Stimulated activated CD4-positive, alpha-beta T cell treated with anti-CD3 and anti-CD28 coated beads, Interleukin-15, amount 100 ng/mL, for 1 hour (primary cell): ENCODE measurements at places on chromosomes 1 and 21.

- DNase-seq: no peak
These were observed 84.9 kb downstream of the CLEC20A start for GRCh38 chr1:178411756-178412399.

- no peak for DNase-seq
These were observed 794.2 kb upstream of the ADGRL2 start for GRCh38 chr1:81006502-81006901.

DNA sequence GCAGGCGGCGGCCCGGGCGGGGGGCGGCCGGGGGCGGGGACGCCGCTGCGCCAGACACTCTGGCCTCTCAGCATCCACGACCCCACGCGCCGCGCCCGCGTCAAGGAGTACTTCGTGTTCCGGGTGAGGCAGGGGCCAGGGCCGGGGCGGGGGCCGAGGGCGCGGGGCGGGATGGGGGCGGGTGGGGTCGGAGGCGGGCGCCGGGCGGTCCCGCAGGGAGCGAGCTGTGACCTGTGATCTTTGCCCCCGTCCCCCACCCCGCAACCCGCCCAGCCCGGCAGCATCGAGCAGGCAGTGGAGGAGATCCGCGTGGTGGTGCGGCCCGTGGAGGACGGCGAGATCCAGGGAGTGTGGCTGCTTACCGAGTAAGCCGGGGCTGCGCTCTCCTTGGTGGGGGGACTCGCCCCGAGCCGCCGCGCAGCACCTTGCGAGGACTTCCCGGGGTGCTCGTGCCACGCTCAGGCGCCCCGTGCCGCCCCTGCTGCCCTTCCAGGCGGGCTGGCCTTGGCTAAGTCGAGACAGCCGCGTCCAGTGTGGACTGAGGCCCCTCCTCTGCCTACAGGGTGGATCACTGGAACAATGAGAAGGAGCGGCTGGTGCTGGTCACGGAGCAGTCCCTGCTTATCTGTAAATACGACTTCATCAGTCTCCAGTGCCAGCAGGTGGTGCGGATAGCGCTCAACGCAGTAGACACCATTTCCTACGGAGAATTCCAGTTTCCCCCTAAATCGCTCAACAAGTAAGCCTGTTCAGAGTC, 514 bp downstream of the TPRG1L start:
- DNase-seq: no peak

- DNase-seq: no peak
These were observed 23.1 kb downstream of the SOD1 start for GRCh38 chr21:31682620-31683019.

DNA sequence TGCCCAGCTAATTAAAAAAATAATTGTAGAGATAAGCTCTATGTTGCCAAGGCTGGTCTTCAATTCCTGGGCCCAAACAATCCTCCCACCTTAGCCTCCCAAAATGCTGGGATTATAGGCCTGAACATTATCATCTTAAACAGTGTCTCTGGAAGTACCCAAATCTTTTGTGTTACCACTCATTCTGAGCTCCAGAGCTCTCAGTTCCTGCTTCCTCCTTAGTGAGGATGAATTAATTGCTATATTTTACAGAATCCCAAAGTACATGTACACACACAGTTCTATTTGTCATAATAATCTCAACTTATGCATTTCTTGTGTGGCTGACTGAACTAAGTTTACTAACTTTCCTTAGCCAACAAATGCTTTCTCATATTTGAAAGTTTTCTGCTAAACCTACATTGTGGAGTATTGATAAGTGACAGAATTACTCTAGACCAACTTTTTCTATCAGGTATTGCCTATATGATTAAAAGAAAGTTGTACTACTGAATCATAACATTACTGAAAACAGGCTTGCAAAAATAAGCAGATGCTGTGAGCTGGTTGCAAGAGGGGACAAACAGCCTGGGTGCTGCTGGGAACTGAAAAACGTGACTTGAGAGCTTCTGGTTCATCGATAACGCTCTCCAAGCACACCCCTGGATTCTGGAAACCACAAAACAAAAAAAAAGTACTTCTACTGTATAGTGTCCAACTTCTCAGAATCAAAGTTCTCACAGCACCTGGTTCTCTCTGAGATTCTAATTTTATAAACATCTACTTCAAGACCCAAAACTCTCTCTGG, 15.3 kb downstream of the VAV3 start:
- no peak for DNase-seq

DNA sequence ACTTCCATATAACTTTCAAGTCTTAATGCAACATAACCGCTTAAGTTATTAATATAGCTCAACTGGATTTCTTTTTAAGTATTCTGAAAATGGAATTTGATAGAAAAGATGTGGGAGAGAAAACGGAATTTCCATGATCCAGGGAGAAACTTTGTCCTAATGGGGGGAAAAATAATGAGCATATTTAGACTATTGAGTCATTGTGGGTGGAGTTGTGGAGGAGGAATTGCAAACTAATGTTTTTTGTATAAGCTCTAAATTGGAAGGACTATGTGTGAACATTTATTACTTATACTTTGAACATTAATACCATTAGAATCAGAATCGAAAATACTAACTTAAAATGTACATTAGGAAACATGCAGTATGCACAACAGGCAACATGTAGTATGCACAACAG, 159.9 kb upstream of the NEGR1 start:
- DNase-seq: no peak

GRCh38 chr1:32199717-32200072, 700 bp upstream of the CCDC28B start:
- DNase-seq: no peak

DNA sequence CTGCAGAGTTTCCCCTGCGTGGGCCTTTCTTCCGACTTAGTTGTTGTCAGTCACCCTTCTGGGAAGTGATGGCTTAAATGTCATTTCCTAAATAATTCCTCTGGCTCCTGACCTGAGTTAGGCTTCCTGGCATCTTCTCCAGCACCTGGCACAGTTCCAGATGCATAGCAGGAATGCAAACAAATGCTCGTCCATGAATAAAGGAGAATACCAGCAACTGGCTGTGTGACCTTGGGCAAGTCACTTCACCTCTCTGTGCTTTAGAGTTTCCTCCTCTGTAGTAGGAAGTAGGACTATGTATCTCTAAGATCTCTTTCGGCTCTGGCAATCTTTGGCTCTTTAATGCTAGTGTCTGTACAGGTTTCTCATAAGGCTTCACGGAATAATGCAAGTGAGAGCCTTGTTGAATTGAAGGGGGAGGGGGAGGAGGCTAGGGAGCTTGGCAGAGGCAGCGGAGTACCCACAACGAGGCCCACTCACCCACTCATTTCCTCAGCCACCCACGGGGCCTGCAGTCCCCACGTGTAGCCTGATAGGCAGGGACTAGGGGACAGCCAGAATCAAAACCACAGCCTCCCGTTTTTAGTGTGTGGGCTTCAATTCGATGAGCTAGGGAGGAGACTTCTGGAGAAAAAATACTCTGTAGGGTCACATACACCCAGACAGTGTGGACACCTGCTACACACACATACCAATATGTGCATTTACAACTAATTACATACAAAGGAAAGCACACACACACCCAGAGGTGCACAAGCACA, 48.1 kb downstream of the TENT5C start:
- no peak for DNase-seq

DNA sequence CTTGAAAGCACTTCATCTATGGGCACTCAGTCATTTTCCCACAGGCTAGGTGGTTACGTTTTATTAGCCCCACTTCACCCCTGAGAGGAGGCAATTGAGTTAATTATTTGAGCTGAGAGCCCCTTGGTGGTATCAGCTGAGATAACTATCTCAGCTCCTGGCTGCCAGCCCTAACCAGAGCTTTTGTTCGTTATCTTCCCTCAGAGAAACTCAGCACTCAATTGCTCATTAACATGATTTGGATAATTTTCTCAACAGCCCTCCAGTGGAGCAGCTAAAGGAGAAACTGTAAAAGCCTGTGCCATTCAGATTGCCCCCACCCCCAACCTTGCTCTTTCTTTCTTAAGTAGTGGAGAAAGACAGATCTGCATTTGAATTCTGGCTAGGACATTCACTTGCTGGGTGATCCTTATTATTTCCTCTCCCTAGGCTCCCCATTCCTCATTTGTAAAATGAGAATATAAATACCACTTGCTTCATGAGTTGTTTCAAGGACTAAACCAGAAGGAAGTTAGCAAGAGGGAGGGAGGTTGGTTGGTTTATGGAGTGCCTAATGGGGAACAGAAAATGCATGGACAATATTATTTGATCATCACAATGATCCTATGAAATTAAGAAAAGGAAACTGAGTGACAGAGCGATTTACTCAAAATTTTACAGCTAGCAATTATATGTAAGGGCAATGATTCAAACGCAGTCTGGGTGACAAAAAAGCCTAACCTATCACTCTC, 218.7 kb upstream of the FGGY start:
- DNase-seq: no peak

- DNase-seq: no peak
These were observed 53.6 kb upstream of the LAPTM5 start for GRCh38 chr1:30811187-30811586.

DNA sequence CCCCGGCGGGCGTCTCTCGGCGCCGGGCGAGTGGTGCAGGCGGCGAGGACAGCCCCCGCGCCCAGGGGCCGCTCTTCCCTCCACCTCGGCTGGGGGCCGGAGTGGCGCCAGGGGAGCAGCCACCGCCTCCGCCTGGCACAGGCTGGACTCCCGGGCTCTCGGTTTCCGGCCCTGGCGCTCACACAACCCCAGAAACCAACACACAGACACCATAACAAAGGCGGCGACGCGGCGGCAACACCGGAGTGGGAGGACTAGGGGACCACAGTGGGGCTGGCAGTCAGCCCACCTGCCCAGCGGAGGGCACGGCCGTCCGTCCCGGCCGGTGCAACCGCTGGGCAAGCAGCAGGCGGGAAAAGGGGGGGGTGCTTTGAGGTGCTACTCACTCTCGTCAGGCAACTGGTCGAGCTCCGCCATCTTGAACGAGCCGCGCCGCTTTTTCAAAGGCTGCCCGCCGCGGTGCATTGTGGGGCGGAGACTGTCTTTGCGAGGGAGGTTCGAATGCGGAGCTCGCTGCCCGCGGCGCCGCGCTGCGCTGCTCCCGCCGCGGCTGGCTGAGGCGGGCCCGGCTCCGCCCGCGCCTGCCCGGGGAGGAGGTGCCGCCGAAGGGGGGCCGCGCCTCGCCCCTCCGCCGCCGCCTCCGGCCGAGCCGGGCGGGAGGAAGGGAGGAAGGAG, at the start of gene LIN9:
LIN9 (minus strand) TSS at position 442 of the 675 bp plus-strand sequence; CDS start at position 417, 25 bp downstream.
- DNase-seq: peak; percentile 80

DNA sequence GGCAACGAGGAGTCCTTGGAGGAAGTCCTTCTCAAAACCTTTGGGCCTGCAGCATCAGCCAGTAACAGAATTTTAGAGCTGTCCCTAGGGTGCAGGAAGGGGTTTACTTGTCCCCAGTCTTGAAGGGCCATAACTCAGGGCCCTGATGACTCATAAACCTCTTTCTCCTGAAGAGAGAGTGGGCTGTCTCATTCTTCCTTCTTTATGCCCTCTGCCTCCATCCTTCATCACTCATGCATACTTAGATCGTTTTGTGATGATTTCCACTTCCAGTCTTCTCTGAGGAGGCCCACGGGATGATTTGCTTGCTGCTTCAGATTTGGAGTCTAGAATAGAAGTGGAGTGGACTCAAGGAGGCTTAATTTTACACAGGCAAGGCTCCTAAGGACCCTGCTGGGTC, 60.2 kb downstream of the NDUFS5 start:
- no peak for DNase-seq

DNA sequence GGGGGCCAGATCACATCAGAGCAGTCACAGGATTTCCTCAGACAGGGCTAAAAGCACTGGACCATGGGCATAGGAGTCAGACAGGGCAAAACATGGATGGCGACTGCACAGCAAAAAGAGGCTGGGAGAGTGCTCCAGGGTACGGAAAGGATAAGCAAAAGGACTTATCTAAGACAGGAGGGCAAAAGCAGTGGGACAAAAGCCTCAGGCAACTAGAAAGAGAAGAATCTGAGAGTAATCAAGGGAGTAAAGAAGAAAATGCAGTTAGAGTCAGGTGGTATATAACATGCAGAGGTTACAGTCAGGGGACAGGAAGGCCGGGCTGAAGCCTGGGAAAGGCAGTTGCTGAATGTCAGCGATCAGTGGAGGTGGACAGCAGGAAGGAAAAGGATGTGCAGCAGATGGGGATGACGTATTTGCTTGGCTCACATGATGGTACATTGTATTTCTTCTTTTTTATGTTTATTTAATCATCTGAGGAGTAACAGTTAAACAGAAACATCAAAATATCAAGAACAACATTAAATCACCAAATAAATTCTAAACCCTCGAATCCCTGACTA, 63.1 kb upstream of the CNN3 start:
- DNase-seq: no peak

DNA sequence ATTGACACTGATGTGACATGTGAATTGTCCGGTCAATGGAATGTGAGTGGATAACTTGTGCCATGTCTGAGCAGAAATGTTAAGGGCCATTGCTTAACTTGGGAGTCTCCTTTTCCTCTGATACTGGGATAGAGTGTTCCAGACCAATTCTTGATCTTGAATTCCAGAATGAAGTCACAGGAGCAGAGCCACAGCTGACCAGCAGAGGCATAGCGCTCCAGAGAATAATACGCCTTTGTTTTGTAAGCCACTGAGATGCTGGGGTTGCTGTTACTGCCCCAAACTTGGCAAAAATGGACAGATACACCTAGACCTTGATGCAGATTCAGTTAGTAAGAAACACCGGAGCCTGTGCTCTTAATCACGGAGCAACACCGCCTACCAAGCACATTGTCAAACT, 6.3 kb downstream of the KCNJ6 start:
- no peak for DNase-seq

DNA sequence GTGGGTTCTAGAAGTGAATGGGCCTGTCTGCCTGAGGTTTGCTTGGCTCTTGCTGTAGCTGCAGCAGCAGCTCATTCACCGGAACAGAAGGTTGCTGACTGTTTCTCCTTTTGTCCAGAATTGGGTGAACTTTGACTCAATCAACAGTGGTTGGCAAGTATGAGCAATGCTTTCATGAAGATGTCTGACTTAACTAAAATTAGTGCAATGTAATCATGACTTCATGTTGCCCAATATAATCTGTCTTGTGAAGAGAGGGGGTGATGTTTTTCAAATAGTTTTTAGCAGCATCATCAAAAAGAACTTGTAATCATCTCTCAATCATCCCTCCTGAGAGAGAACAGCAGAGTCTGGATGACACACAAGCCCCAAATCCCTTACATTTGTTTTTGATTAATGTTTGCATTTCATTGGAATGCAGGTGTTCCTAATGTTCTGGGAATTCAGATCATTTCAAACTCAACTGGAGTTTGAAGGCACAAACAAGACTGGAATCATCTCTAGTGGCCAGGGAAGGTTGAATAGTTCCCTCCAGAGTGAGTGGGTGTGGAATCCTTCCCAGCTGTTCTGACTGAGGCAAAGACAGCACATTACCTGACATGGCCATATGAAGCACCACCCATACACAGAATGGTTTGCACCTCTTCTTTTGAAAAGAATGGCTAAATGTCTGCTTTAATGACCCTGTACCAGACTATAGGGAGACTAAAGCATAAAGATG, 82.9 kb downstream of the HLX start:
- no peak for DNase-seq

- no peak for DNase-seq
These were observed 31.0 kb downstream of the ATP5PO start for GRCh38 chr21:33884376-33885171.

DNA sequence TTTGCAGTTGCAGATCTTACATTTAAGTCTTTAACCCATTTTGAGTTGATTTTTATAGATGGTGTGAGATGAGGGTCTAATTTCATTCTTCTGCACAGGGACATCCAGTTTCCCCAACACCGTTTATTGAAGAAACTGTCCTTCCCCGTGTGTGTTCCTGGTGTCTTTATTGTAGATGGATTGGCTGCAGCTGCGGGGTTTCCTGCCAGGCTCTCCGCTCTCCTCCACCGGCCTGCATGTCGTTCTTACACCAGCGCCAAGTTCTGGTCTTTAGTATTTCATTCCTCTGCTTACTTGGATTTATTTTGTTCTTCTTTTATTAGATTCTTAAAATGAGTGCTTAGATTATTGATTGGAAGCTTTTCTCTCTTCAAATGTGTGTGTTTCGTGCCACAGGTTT, 98.9 kb upstream of the COL6A1 start:
- no peak for DNase-seq
